Chondrocyte (in vitro differentiated cells): ENCODE measurements at places on chromosomes 4 and X. TPM values are rescaled to one million over a fixed set of nuclear protein-coding genes. Genes with fewer than 3 reads are reported as not detected.

DNA sequence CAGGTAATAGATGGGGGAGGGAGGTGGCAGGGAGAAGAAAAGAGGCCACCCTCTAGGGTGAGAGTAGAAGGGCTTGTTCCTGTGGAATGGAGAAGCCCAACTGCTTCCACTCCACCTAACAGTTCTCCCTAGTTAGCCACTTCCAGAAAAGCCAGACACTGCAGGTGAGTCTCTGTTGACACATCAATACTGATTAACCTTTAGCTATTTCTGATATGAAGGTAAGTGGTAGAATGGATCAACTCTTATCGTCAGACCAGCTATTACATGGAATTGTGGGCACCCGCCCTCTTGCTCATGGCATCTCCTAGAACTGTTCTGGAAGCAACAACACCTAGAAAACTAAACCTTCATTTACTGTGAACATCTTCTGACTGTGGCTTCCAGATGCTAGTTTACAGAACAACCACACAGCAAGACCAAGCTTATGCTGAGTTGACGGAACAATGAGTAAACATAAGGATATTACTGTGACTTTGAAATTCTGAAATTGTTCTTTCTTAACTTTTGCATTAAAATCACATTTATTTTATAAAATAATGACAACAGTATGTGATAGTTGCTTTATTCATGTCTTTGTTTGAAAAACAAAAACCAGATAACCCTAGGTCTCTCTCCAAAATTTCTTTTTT, 44.7 kb downstream of the ANXA3 start:
- DNase-seq: no peak
- H3K27ac ChIP-seq: no peak overlapping the region
- no peak overlapping the region for H3K4me3 ChIP-seq

- peak overlapping the region; percentile 75 for H3K27ac ChIP-seq
- no peaks in the 10 kb centered on the region for H3K36me3 ChIP-seq
- H3K4me1 ChIP-seq: peaks cover 33% of the 10 kb centered on the region
Observed at GRCh38 chrX:77742788-77743476, 43.1 kb downstream of the ATRX start.

GRCh38 chrX:24494647-24495075, 29.6 kb downstream of the PDK3 start:
- peak overlapping the region; percentile 92 for H3K27ac ChIP-seq
- no peak for DNase-seq
- H3K36me3 ChIP-seq: no peaks in the 10 kb centered on the region
- H3K27me3 ChIP-seq: no peaks in the 10 kb centered on the region
- H3K4me1 ChIP-seq: peaks cover 48% of the 10 kb centered on the region

- DNase-seq: no peak
- H3K4me1 ChIP-seq: peaks cover 7% of the 10 kb centered on the region
- H3K27ac ChIP-seq: no peak overlapping the region
- no peak overlapping the region for H3K4me3 ChIP-seq
- no peaks in the 10 kb centered on the region for H3K36me3 ChIP-seq
Observed at GRCh38 chr4:189096108-189096507, 844.6 kb upstream of the FRG1 start.

DNA sequence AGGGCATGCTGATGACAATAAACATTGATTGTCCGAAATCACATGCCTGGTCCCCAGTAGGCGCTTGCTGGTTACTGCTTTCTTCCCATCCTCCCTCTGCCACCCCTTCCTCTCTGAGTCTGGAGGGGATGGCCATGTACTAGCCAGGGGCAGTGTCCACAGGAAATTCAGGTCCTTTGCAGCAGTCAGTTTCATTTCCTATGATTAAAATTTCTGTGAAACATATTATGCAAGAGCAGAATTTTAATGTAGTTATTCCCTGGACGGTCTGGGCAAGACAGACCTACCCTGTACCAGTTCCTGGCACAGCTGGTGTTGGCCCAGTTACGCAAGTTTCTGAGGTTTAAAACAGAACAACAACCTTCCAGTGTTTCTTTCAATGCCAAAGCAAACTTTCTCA, 28.2 kb upstream of the TLR2 start:
- H3K36me3 ChIP-seq: no peaks in the 10 kb centered on the region
- H3K4me1 ChIP-seq: peaks cover 48% of the 10 kb centered on the region
- peak overlapping the region; percentile 17 for H3K27ac ChIP-seq
- DNase-seq: no peak
- H3K4me3 ChIP-seq: no peak overlapping the region

- no peaks in the 10 kb centered on the region for H3K36me3 ChIP-seq
- no peaks in the 10 kb centered on the region for H3K27me3 ChIP-seq
- DNase-seq: no peak
- no peaks in the 10 kb centered on the region for H3K4me1 ChIP-seq
- H3K27ac ChIP-seq: no peak overlapping the region
- H3K4me3 ChIP-seq: no peak overlapping the region
Observed at GRCh38 chrX:49947781-49948180, 25.4 kb downstream of the CLCN5 start.

DNA sequence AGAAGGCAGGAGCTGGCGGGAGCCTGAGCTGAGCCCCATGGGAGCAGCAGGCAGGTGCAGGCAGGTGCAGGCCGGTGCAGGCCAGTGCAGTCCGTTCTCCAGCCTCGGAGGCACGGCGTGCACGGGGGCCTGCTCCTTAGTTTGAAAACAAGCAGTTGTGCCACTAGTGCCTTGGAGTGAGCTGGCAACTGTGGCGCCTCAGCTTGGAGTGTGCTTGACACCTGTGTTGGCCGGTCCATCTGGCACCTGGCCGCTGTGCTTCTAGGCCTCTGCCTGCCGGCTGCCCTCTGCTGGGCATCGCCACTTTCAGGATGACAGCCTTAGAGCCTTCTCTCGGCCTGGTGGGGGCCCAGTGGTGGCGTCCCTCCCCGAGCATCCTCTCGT, 47.9 kb downstream of the RGS12 start:
- H3K27me3 ChIP-seq: no peaks in the 10 kb centered on the region
- H3K36me3 ChIP-seq: peaks cover 2% of the 10 kb centered on the region
- H3K4me3 ChIP-seq: no peak overlapping the region

DNA sequence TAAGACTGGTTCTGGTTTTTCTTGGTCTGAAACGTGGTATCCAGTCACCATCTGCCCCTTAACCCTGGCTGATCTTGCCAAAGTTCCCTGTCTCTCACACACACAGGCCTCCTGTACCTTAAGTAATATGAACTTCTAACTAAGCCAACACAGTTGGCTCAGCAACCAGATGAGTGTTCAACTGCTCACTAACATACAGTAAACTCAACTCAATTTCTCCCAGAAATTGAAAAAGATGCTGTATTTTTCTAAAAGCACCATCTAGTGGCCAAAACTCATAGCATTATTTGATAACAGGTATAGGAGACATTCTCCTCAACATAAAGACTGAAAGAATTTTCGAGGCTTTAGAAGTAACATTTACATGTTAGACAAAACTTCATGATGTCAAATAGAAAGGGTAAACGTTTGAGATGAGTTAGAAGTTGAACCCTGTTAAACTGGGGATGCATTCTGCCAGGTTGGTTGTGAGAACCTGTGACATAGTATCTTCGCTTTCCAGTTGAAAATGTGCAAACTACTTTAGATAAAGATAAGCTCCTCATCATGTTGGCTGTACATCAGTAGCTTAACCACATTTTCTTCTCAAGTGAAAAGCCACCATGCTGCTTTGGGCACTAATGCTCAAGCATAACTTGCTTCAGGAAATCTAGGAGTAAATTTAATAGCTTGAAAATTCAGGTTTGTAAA, 31.2 kb downstream of the CCNI start:
- H3K4me1 ChIP-seq: peaks cover 69% of the 10 kb centered on the region
- peak overlapping the region; percentile 89 for H3K27ac ChIP-seq
- H3K36me3 ChIP-seq: peaks cover 37% of the 10 kb centered on the region
- H3K27me3 ChIP-seq: no peaks in the 10 kb centered on the region
- H3K4me3 ChIP-seq: no peak overlapping the region
- DNase-seq: no peak

DNA sequence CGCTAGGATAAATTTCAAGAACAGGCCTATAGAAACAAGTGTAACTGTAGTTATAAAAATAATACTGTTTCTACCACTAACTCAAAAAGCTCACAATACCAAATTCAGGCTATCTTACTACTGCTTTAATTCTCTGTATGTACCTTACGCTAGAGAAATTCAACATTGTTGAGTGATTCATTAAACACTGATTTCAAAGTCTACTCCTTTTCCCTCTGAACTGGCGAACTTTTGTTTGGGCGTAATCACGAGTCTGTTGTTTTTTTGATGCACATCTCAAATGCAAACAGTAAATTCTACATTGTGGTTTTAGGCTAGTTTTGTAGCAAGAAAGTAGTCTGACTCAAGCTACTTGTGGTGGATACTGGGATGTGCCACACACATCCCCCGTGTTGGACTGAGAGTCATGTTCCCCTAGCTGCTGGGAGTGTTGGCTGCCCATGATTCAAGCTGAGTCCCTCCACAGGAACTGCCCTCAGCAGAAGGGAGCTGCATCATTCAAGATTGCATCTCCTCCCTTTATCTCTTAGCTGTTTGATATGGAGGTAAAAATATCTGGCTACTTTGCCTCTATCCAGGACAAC, 406.1 kb downstream of the RAPGEF2 start:
- peaks cover 10% of the 10 kb centered on the region for H3K4me1 ChIP-seq
- H3K27me3 ChIP-seq: peaks cover 24% of the 10 kb centered on the region
- no peak overlapping the region for H3K4me3 ChIP-seq
- no peak overlapping the region for H3K27ac ChIP-seq

- H3K27ac ChIP-seq: no peak overlapping the region
- H3K4me1 ChIP-seq: peaks cover 8% of the 10 kb centered on the region
- no peak overlapping the region for H3K4me3 ChIP-seq
- peaks cover 4% of the 10 kb centered on the region for H3K36me3 ChIP-seq
Observed at GRCh38 chr4:153969542-153969941, 180.7 kb upstream of the SFRP2 start.

DNA sequence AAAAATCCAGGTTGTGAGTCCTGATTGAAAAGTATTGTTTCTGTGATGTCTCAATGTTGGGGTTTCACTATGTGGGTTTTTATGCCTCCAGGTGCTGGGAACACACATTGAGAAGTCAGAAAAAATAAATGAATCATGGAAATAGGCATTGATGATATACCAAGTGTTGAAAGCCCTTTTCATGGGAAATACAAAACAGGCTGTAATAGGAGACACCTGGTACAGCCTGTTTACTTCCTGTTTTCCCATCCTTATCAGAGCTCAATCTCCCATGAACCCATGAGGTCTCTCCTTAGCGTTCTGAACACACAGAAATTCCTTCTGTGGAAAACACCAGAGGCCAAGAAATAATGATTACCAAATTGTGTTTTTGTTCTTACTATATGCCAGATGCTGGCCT, 106.3 kb upstream of the BOD1L1 start:
- no peak overlapping the region for H3K27ac ChIP-seq
- no peaks in the 10 kb centered on the region for H3K36me3 ChIP-seq
- H3K27me3 ChIP-seq: peaks cover 7% of the 10 kb centered on the region

GRCh38 chrX:65866146-65866545, 173.7 kb downstream of the VSIG4 start:
- H3K4me1 ChIP-seq: no peaks in the 10 kb centered on the region
- H3K4me3 ChIP-seq: no peak overlapping the region
- no peaks in the 10 kb centered on the region for H3K27me3 ChIP-seq
- no peak overlapping the region for H3K27ac ChIP-seq

- H3K27me3 ChIP-seq: no peaks in the 10 kb centered on the region
- DNase-seq: no peak
- peaks cover 7% of the 10 kb centered on the region for H3K4me1 ChIP-seq
- H3K27ac ChIP-seq: no peak overlapping the region
- no peak overlapping the region for H3K4me3 ChIP-seq
Observed at GRCh38 chrX:30607155-30607554, 29.6 kb upstream of the TASL start.

GRCh38 chr4:176902710-176903323, 110.1 kb upstream of the VEGFC start:
- H3K36me3 ChIP-seq: no peaks in the 10 kb centered on the region
- H3K27me3 ChIP-seq: no peaks in the 10 kb centered on the region
- DNase-seq: no peak

GRCh38 chr4:162938738-162939485, 227.8 kb downstream of the NAF1 start:
- no peaks in the 10 kb centered on the region for H3K36me3 ChIP-seq
- H3K27me3 ChIP-seq: peaks cover 7% of the 10 kb centered on the region
- DNase-seq: no peak
- H3K4me3 ChIP-seq: no peak overlapping the region

DNA sequence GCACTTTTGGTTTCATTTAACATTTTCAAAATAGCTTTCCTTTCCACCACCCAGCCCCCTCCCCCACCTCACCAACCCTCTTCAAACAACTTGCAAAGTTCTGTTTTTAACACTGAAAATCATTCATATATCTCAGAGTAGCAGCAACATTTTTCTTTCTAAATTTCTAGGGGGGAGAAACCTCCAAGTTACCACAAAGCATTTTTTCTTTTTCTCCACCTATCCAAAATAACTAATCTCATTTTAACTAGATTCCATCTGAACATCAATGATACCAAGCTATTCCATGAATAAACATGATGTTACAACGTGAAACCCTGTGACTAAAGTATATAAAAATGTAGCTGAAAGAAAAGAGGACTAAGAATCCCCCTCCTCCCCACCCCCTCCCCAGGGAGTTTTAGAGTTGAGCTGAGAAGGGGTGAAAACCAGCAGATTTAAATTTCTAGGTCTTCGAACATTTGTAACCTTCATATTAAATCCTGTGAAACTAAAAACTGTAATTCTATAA, 5.2 kb downstream of the LDB2 start:
- no peak for DNase-seq
- peak overlapping the region; percentile 52 for H3K4me3 ChIP-seq
- peaks cover 42% of the 10 kb centered on the region for H3K4me1 ChIP-seq
- H3K27ac ChIP-seq: peak overlapping the region; percentile 53
- no peaks in the 10 kb centered on the region for H3K27me3 ChIP-seq

The CLGN gene
- 0.41 to 0.89 TPM (median 0.60 TPM) in 3 replicates for total RNA-seq

The ADH6 gene
- total RNA-seq: 0.19 TPM in 1 of 3 replicates, not detected in the others

The PNCK gene
- total RNA-seq: 3.2 to 3.8 TPM (median 3.5 TPM) in 3 replicates

The SYP gene
- 0.87 to 1.5 TPM (median 1.4 TPM) in 3 replicates for total RNA-seq

The FGA gene
- total RNA-seq: not detected in 3 replicates

The DLG3 gene
- total RNA-seq: 9.9 to 13.1 TPM (median 11.5 TPM) in 3 replicates

The UGT2B17 gene
- total RNA-seq: not detected in 3 replicates

The CXCR3 gene
- total RNA-seq: not detected in 3 replicates

The HTATSF1 gene
- total RNA-seq: 28.5 to 39.3 TPM (median 29.4 TPM) in 3 replicates

The DDX53 gene
- total RNA-seq: not detected in 3 replicates

The CCDC149 gene
- total RNA-seq: 12.9 to 21.5 TPM (median 21.4 TPM) in 3 replicates

The PLP2 gene
- total RNA-seq: 120 to 203 TPM (median 187 TPM) in 3 replicates

The WDR45 gene
- total RNA-seq: 49.2 to 63.0 TPM (median 49.3 TPM) in 3 replicates

The GPRASP1 gene
- total RNA-seq: 2.1 to 3.6 TPM (median 2.2 TPM) in 3 replicates

The ARHGAP6 gene
- 0.48 to 1.7 TPM (median 1.5 TPM) in 3 replicates for total RNA-seq

The LEF1 gene
- total RNA-seq: 2.8 to 4.6 TPM (median 3.1 TPM) in 3 replicates
